Muscle of back (tissue), 13 donors: ENCODE measurements at places on chromosomes 6 and 20. TPM values are rescaled to one million over a fixed set of nuclear protein-coding genes. Genes with fewer than 3 reads are reported as not detected.

The PRL gene
- polyA plus RNA-seq: 0.91 TPM

The TMEM14C gene
- 116 TPM for polyA plus RNA-seq

The TNFRSF21 gene
- 19.9 TPM for polyA plus RNA-seq

The CCN6 gene
- polyA plus RNA-seq: 0.12 TPM

The FAXC gene
- polyA plus RNA-seq: 2.0 TPM

The HLA-DPA1 gene
- 21.8 TPM for polyA plus RNA-seq

The ECT2L gene
- 0.07 TPM for polyA plus RNA-seq

The CALHM4 gene
- polyA plus RNA-seq: 0.16 TPM

The SHLD1 gene
- polyA plus RNA-seq: 5.1 TPM

The C6orf141 gene
- 4.8 TPM for polyA plus RNA-seq

The F13A1 gene
- polyA plus RNA-seq: 46.4 TPM

The PRSS35 gene
- 19.6 TPM for polyA plus RNA-seq

The AGER gene
- polyA plus RNA-seq: 4.9 TPM

The TGM3 gene
- 0.69 TPM for polyA plus RNA-seq

The SULF2 gene
- 38.0 TPM for polyA plus RNA-seq

The PNPLA1 gene
- not detected for polyA plus RNA-seq

The FRK gene
- polyA plus RNA-seq: 0.84 TPM

The COL19A1 gene
- 2.8 TPM for polyA plus RNA-seq

The RPP40 gene
- polyA plus RNA-seq: 9.4 TPM

The SRMS gene
- not detected for polyA plus RNA-seq

The PXDC1 gene
- polyA plus RNA-seq: 22.9 TPM

The TPBG gene
- 27.8 TPM for polyA plus RNA-seq

The CASP8AP2 gene
- polyA plus RNA-seq: 15.7 TPM

The LRRC1 gene
- polyA plus RNA-seq: 6.3 TPM

The HTR1E gene
- polyA plus RNA-seq: not detected

The RIPOR2 gene
- 43.0 TPM for polyA plus RNA-seq

The CDH26 gene
- polyA plus RNA-seq: 0.41 TPM

The MYL9 gene
- polyA plus RNA-seq: 608 TPM

The HFE gene
- 5.1 TPM for polyA plus RNA-seq

The RAB32 gene
- polyA plus RNA-seq: 18.1 TPM

The TBX18 gene
- polyA plus RNA-seq: 14.1 TPM

The SLC24A3 gene
- polyA plus RNA-seq: 26.4 TPM

The FOXQ1 gene
- polyA plus RNA-seq: 0.07 TPM

The TRIM40 gene
- polyA plus RNA-seq: not detected

The SAPCD1 gene
- polyA plus RNA-seq: 2.1 TPM

The SGK2 gene
- polyA plus RNA-seq: 2.5 TPM

The IFT52 gene
- polyA plus RNA-seq: 33.3 TPM

The DEF6 gene
- polyA plus RNA-seq: 6.0 TPM

The RIPPLY2 gene
- not detected for polyA plus RNA-seq

The TTK gene
- 11.3 TPM for polyA plus RNA-seq

The MICB gene
- 1.1 TPM for polyA plus RNA-seq

The AVP gene
- polyA plus RNA-seq: 0.28 TPM

The OPRL1 gene
- polyA plus RNA-seq: 1.2 TPM

The PDE10A gene
- polyA plus RNA-seq: 9.6 TPM

The ID4 gene
- polyA plus RNA-seq: 4.0 TPM

The COL9A1 gene
- 6.8 TPM for polyA plus RNA-seq

The GMPR gene
- 54.2 TPM for polyA plus RNA-seq

The NOTCH4 gene
- polyA plus RNA-seq: 15.1 TPM

The GRM1 gene
- 0.14 TPM for polyA plus RNA-seq

The TBXT gene
- not detected for polyA plus RNA-seq
